ENCODE measurements at places on chromosomes 3 and 15.

GRCh38 chr3:81886081-81886480, 124.6 kb upstream of the GBE1 start:
- DNase-seq, result no peak

- no peak for DNase-seq
Observed at GRCh38 chr15:41013691-41014414, 60.6 kb downstream of the CHAC1 start.

- DNase-seq, result no peak
Observed at GRCh38 chr15:81589671-81590070, 215.7 kb upstream of the TMC3 start.

DNA sequence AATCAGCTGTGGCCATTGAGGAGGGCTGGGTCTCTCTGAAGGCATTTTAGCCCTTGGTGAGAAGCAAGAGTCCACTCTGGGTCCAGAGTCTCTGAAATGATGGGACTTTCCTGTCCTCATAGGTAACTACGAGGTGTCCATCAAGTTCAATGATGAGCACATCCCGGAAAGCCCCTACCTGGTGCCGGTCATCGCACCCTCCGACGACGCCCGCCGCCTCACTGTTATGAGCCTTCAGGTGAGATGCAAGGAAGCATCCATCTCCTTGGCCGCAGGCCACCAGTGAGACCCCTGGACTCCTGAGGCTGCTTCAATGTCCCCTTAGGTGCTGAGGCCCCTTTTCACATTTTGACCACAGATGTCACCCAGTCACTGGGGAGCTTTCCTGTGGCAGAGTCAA, 54.9 kb downstream of the DNASE1L3 start:
- no peak for DNase-seq

GRCh38 chr3:127899200-127899599, 15.8 kb upstream of the KBTBD12 start:
- no peak for DNase-seq

GRCh38 chr3:13177236-13177635, 104.0 kb upstream of the IQSEC1 start:
- DNase-seq, result no peak

- DNase-seq, result no peak
Observed at GRCh38 chr3:151579571-151580270, 118.9 kb upstream of the IGSF10 start.

DNA sequence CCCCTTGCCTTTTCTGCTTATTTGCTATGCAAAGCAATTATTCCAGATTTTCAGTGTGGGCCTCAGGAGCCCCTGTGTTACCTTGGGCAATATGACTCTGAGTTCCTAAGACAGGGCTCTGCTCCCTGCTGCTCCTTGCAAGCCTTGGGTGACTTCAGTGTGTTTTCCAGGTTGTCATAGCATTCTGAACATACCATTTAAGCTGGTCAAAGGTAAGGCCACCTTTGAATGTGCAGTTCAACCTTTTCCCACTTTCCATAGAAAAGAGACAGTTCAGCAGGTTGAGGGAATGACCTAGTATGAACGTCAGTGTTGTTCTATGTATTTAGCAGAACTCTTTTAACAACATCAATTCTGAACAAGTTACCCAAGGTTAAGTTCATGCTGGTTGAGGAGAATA, 302.2 kb downstream of the PTPRG start:
- no peak for DNase-seq

GRCh38 chr3:138186221-138186620, 880 bp upstream of the ARMC8 start:
- no peak for DNase-seq

DNA sequence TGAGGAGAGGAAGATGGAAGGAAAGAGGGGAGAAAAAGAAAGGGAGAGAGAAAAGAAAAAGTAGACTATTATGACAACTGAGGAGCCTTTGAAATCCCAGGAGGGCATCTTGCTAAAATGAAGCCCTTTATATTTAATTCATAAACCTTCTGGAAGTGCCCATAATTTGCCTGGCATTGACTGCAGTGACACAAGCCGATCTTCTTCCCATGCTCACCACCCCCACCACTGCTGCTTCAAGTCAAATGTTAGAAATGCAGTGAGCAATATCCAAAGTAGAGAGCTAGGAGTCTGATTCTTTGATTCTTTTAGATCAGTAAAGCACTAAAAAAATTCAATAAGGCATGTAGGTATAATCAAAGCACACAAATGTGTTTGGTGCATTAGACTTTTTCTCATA, 138.7 kb upstream of the SNTN start:
- DNase-seq, result no peak

DNA sequence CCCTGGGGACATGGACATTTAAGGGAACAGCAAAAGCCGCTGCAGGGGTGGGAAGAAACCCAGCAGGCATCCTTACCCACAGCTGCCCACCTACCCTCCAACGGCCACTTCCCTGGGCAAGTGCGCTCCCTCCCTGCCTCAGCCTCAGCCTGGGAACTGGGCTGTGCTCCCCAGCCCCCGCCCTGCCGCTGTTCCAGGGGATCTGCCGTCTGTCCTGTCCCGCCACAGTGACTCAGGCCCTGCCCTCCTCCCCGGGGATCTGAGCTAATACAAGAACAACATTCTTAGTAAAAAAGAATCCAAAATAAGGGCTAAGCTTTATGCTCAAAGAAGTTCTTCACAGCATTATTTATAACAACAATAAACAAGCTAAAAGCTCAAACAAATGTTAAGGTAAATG, 7.4 kb upstream of the IQSEC1 start:
- no peak for DNase-seq

DNA sequence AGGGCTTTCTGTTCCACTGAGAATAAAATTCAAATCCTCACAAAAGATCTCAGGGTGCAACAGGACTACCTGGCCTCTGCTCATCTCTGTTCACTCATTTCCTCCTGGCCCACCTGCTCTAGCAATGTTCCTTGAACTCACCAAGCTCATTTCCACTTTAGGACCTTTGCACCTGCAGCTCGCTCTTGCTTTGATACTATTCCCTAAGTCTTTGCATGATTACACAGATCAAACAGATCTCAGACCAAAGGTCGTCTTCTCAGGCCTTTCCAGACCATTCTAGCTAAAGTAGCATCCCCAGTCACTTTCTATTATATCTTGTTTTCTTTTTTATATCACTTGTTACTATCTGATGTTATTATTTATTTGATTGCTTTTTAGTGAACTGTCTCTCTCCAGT, 54.7 kb downstream of the B3GNT5 start:
- no peak for DNase-seq

GRCh38 chr3:158683230-158683962, 10.9 kb upstream of the LXN start:
- DNase-seq, result no peak

DNA sequence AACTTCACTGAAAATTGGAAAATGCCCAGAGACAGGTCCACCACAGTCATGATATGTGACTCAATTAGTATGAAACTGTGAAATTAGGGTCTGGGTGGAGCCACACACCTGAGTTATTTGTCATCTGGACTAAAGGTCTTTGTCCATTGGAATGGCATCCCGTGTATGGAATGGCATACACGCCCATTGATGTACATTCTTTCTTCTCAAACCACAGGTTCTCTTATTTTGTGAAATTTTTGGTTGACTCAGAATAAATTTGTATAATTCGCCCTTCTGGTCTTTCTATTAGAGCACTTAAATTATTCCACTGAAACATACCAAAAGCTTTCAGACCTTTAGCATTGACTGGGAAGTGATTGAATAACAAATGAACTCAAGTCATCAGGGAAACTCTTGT, 66.8 kb upstream of the UBE2E1 start:
- no peak for DNase-seq

DNA sequence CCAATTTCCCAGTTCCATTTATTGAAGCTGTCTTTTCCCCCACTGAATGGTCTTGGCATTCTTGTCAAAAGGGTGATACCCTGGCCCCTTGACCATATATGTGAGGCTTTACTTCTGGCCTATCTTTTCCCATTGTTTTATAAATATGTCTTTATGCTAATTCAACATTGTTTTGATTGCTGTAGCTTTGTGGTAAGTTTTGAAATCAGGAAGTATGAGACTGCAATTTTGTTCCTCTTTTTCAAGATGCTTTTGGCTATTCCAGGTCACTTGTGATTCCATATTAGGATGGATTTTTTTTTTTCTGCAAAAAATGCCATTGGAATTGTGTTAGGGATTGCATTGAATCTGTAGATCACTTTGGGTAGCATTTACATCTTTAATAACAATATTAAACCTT, 141.2 kb upstream of the MANF start:
- DNase-seq, result no peak
